Stimulated activated CD8-positive, alpha-beta memory T cell treated with anti-CD3 and anti-CD28 coated beads, Interleukin-4, amount 100 ng/mL, for 1 hour (primary cell): ENCODE measurements at places on chromosomes 2 and 18.

DNA sequence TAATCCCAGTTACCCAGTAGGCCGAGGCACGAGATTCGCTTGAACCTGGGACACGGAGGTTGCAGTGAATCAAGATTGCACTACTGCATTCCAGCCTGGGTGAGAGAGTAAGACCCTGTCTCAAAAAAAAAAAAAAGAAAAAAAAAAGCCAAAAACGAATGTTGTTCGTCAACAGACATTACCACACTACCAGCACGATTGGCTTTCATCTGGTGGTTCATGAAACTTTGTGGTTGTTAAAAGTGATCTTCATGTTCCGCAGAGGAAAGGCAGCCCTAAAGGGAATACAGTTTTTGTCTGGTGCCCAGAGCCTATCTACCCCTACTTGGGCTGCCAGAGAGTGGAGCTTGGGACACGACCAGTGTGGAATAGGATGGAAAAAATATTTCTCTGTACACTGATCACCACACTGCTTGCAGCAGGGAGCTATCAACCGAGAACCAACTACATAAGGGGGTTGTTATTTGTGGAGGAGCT lies 13.6 kb upstream of the CXCR4 start:
- no peak for DNase-seq

DNA sequence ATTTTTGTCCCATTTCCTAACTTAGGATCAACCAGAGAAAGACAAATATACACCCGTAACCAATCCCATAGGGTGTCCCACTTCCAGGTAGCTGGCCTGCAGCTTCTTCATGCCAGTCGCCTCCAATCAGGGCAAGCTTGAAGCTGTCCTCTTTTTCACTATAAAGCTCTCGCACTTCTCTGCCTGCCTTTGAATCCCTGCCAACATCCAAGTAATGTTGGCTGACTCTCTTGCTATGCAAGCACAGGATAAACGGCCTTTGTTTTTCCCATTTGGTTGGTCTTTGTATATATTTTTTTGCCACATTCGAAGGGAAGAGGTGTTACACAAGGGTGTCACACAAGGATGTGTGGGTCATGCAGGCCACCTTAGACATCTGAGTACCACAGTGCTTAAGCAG lies 388.8 kb downstream of the CBLN2 start:
- DNase-seq, result no peak

DNA sequence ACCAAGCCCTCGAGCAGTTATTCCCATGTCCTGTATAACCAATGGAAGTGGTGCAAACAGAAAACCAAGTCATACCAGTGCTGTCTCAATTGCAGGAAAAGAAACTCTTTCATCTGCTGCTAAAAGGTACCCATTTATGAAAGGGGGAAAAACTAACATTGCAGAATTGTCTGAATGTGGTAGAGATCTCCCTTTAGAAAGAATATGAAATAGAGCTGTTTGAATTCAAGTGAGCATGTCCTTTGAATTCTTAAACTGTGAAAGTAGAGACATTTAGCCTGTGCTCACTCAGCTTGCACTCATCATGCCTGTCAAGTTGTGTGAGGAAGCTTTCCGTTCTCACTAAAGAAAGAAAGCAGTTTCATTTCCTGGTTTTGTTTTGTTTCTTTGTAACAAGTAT lies 87.4 kb downstream of the EML4 start:
- DNase-seq, result no peak

DNA sequence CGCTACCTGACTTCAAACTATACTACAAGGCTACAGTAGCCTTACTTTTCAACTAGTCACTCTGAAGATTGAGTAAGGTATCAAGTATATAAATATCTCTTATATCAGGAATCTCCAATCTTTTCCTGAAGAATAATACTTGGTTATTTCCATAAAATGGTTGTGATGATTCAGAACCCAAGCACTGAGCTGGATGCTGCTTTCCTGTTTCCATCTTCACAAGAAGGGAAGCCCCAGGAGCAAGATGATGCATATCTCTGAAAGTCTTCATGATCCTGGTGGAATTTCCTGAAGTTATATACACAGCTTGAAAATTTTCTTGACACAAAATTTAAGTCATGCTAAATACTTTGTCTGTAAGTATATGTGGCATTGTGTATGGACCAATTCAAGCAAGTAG lies 243.9 kb upstream of the TANK start:
- DNase-seq, result no peak

DNA sequence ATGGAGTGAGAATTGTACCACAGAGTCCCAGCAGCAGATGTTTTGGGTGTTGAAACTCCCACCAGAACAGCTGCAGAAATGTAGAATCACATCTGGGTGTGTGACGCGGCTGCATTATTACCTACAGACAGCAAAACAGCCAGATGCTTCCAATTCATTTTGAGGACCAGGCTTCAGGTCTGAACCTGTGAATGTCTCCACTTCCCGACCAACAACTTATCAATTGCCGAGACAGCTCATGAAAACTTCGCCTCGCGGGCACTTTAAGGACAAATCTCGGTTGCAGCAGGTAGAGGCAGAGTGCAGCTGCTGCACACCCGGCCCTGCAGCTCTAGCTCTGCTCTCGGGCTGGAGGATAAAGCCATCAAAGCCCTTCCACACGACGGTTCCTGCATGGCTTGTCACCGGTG lies 202.0 kb downstream of the HRH4 start:
- no peak for DNase-seq

DNA sequence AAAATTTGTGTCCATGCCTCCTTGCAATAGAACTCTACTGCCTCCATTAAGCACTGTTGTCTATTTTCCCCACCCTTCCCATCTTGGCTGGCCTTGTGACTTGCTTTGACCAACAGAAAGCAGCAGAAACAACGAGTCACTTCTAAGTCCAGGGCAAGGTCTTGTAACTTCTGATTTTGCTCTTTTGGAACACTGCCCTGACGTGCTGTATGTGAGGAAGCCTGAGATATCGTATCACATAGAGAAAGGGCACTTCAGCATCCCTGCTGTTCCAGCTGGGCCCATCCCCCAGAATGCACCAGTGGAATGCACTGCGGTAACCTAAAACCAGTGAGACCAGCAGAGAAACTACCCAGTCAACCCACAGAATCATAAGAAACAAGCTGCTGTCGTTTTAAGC lies 28.1 kb downstream of the NCKAP1 start:
- no peak for DNase-seq

- DNase-seq, result no peak
Observed at GRCh38 chr18:11741505-11742145, 52.6 kb downstream of the GNAL start.

- no peak for DNase-seq
Observed at GRCh38 chr18:28256166-28256565, 79.2 kb upstream of the CDH2 start.

GRCh38 chr2:240467659-240468302 lies 32.3 kb downstream of the GPC1 start:
- DNase-seq, result no peak

GRCh38 chr18:11899063-11899462 lies 9.1 kb downstream of the MPPE1 start:
- no peak for DNase-seq

GRCh38 chr2:44936715-44937687 lies 4.5 kb upstream of the SIX3 start:
- no peak for DNase-seq

- no peak for DNase-seq
Observed at GRCh38 chr2:23380562-23381065, 4.4 kb upstream of the KLHL29 start.

DNA sequence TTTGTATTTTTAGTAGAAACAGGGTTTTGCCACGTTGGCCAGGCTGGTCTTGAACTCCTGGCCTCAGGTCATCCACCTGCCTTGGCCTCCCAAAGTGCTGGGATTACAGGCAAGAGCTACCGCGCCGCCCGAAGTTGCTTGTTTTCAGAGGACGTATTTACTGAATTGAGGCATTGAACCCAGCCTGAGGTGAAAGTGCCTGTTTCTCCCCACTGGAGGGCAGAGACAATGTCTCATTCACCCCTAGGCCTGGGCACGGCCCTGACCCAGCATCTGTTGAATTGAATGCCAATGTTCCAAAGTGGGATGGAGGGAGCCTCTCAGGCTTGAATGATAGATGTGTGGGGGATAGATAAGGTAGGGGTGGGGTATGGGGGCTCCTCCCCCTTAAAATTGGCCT lies 4.5 kb upstream of the TMBIM1 start:
- DNase-seq, result no peak

- DNase-seq, result no peak
Observed at GRCh38 chr2:30272761-30273573, 41.6 kb downstream of the LBH start.

DNA sequence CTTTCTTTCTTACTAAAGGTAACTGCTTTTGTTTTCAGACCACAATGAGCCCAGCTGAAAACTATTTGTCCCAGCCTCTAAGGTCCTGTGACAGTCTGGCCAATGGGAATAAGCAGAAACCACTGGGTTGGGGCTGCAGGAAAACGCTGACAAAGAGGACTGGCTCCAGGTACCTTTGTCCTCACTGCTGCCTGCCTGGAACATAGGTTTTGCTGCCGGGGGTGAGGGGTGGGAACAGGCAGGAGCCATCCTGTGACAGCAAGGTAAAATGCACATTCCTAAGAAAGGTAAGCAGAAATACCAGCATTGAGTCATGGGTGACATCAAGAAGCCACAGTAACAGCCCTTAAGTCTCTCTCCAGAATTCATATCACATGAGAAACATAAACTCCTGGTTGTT lies 21.6 kb downstream of the PTPN2 start:
- DNase-seq, result no peak

- DNase-seq, result no peak
Observed at GRCh38 chr2:20172273-20173055, 52.5 kb downstream of the SDC1 start.

DNA sequence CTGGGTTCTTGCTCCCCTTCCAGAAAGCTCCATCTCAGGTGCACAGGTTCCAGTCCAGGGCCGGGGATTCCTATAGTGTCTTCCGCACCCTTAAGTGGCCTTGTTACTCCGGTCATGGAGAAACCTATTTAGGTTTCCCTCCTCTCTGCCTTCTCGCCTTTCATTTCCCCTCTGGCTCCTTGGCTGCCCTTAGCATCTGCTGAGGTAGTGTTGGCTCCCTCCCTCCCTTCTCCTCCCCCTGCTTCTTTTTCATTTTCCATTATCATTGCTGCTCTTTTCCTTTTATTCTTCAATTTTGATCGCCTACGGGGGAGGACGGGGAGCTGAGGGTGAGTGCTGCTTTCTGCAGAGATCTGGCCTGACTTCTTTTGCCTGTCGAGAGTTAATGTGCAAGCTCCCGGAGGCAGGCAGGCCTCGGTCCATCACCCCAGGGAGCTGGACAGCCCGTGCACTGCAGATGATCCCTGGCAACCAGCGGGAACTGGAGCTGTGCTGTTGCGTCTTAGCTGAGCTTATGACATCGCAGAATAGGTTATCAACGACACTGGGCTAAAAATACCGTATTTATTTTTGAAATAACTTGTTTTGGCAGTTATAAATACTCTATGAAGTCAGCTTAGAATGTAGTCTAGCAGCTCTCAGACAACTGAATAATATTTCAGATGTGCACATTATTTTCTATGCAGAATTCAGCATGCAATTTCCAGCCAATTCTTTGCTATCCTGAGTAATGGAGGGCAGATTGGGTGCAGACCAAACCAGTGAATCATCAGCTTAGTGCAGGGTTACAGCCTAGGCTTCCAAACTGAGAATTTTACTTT lies 141.9 kb downstream of the SLC4A3 start:
- DNase-seq, result no peak

- DNase-seq, result no peak
Observed at GRCh38 chr18:9137168-9138066, 836 bp downstream of the ANKRD12 start.

DNA sequence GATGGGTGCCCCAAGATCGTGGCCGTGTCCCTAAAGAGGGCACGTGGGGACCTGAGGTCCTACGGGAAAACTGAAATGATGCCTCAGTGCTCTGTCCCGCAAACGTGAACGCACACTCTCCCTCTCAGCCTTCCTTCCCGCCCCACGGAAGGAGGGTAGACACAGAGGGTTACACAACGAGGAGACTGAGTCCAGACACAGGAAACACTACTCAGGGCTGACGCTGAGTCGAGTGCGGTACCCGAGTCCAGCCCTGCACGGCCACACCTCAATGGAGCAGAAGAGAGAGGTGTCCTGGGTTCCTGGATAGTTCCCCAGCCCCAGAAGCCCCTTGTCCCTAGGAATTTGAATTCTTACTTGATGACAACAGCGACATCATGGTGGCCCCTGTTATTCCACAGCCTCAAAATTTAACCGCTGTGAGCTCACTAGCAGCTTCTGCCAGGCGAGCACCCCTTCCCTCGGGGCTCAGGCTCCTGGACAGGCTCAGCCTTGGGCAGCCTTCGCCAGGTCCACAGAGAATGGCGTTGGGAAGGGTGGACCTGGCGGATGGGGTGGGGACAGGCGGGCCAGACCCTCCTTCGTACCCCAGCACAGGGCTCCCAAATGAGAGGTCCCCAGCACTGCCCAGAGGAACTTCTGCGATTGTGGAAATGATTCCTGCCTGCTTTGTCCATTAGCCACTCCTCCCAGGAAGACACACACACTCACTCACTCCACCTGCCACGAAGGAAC lies 980 bp upstream of the RNPEPL1 start:
- DNase-seq, result no peak

- no peak for DNase-seq
Observed at GRCh38 chr2:235011929-235012631, 60.3 kb downstream of the SH3BP4 start.

DNA sequence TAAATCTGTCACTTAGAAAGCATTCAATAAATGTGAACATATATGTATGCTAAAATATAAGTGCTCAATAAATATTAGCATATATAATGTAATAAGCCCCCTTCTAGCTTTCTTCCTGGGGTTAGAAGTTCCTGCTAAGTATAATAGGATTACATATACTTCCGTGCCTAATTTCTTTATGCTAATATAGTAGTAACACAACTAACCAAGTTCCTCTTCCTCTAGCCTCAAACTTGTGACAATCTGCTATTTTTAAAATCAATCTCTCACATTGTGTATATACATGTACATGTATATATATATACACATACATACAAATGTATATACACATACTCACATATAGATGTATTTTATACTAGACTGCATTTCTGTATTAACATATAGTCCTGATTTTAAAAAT lies 32.2 kb downstream of the TLK1 start:
- DNase-seq, result no peak

GRCh38 chr2:218850796-218851195 lies 8.8 kb upstream of the WNT6 start:
- no peak for DNase-seq

DNA sequence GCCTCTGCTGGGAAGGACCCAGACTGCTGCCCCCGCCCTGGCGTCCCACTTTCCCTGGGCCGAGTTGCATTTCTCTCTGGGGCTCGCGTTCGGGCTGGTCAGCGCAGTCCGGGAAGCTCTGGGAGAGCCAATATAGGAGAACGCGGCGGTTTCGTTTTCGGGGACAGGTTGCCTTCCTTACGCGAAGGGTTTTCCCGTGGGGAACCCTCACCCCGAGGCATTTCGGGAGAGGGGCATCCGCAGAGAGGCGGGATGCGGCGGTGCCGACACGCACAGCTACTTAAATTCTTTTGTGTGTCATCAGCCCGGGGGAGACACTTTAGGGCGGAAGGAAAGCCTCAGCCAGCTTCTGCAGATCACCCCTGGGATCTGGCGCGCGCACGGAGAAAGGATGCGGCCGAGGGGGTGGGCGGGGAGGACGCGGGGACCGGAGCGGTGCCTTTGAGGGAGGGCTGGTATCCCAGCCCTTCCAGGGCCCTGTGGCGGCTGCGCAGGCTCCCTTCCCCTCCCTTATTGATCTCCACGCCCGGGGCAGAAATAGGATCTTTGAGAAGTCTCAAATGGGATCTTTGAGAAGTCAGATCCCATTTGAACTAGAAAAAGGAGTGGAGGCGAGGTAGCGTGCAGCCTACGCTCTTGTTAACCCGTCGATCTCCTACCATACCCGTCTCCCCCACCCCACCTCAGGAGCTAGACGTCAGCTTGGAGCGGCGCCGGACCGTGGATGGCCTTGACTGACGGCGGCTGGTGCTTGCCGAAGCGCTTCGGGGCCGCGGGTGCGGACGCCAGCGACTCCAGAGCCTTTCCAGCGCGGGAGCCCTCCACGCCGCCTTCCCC lies 1.2 kb downstream of the GATA6 start:
- no peak for DNase-seq
